ENCODE measurements at places on chromosomes 6 and 20.

GRCh38 chr6:48564036-48564820 is 453.2 kb upstream of the PTCHD4 start:
- no peak for DNase-seq

DNA sequence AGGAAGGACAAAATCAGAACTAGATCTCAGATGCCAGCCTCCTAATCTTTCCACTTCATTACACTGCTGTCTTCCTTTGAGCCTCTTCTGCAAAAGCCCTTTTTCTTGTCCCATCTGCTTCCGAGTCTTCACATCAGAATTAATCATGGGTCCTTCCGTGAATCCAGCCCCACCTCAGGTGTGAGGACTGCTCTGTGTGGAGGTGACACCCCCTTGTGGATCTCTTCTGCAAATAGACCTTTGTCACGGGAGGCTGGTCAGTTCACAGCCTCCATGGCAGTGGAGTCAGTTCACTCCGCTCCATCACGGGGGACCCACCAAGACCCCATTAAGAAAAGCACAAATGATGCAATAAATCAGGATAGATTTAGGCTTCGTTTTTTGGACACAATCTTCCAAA is 171.1 kb downstream of the ADAT2 start:
- no peak for DNase-seq

DNA sequence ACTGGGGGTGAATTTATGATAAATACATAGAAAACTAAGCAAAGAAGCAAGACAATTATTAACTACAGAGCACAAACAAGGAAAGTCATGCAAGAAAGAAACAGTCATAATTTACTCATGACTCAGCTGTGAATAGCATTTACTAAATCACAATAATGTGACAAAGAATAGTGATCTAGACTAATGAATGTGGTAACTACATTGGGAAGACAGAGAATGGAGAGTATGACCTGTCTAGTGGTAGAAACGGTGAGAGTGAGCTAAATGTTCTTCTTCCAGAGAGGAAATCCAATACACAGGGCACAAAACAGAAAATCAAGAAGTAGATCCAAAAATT is 153.5 kb upstream of the DST start:
- DNase-seq, result no peak

- DNase-seq, result peak; percentile 75
These were observed 15.4 kb upstream of the IP6K3 start for GRCh38 chr6:33761922-33762629.

GRCh38 chr6:111819458-111819857 is 53.8 kb downstream of the FYN start:
- DNase-seq, result no peak

- no peak for DNase-seq
These were observed 253.4 kb downstream of the PREX1 start for GRCh38 chr20:48574383-48574782.

DNA sequence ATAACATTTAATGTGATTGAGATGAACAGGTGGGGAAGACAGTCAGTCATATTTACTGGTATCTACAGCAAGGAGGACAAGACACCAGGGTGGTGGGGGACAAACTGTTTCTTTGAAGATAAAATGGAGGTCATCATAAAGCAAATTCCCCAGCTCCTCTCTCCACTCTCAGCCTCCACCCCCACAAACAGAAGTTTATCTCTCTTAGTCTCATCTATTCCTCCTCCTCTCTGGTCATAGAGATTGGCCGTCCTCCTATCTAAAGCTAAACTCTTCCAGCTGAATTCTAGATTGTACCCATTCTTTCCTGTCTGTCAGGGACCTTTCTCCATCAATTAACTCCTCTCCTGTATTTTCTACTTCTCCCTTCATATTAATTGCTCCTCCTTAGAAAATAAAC is 71.1 kb downstream of the KIF6 start:
- no peak for DNase-seq
